Stimulated activated naive CD4-positive, alpha-beta T cell (primary cell): ENCODE measurements at places on chromosomes 7 and 10.

DNA sequence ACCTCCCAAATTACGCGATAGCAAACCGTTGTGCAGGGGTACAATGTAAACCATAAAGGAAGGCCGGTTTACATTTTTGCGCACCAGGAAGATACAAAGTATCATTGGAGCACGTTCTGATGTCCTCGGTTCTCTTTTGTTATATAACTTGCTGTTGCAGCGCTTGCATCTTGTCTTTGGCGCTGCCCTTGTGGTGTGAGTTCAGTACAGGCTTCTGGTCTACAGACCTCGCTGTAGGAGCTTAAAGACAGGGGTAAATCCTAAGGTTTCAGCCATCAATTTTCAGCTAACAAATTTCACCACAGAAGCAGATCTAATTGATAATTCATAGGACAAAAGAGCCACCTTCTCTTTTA is 1.5 kb upstream of the MKX start:
- DNase-seq, result no peak

DNA sequence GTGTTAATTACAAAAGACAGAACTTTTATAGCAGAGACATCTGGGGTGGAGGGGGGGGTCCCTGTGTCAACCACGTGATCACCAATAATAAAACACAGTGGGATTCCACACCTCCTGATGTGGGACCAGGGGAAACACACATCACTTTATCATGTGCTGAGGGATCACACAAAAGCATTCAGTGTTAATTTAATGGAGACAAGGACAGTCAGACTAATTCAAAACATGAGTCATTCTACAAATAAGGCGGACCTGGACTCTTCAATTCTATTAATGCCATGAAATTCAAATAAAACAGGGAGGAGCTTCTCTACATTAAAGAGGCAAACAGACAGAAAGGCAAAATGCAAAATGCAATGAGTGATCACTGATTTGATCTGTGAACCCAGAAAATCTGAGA is 67.3 kb upstream of the PFKP start:
- no peak for DNase-seq

- no peak for DNase-seq
These were observed 82.7 kb downstream of the REEP3 start for GRCh38 chr10:63603709-63604445.

DNA sequence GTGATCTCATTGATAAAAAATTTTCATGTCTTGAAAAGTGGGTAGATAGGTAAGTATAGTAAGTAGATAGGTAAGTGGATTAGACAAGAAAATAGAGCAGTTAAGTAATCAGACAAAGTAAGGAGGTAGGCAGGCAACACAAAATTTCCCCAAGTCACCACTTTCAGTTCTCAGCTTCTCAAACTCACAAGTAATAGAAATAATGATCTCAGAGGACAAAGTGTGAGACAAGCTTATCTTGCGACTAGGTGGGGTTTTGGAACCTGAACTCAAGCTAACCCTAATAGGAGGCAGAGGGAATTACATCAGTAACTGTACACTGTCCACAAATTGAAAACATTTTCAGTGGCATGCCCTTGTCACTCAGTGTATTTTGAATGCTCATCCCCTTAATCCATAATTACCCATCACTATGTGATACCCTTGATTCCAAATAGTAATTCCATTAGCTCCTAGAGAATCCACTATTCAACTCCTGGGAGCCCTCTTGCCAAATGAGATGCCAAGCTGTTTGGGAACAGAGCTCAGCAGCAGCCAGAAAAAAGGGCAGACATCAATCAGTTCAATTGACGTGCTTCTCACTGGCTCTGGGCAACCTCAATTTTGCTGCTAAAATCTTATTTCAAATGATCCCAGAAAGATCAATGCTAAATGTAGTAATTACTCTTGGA is 703.2 kb downstream of the XPNPEP1 start:
- no peak for DNase-seq

DNA sequence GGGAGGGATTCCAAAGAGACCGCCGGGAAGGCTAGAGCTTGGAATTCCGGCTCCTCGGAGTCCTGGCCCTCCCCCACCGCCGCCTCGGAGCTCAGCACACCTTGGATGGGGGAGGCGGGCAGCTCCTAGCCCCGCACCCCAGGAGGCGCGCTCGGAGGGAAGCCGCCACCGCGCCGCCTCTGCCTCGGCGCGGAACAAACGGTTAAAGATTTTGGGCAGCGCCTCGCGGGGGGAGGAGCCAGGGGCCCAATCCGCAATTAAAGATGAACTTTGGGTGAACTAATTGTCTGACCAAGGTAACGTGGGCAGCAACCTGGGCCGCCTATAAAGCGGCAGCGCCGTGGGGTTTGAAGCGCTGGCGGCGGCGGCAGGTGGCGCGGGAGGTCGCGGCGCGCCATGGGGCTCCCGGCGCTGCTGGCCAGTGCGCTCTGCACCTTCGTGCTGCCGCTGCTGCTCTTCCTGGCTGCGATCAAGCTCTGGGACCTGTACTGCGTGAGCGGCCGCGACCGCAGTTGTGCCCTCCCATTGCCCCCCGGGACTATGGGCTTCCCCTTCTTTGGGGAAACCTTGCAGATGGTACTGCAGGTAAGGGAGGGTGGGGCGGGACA is at the start of gene CYP26A1:
Gene CYP26A1, plus strand, starts transcription at position 355 of the 608 bp plus-strand sequence. Its CDS starts 42 bp downstream, at position 397.
- DNase-seq, result no peak

- no peak for DNase-seq
These were observed 46.1 kb downstream of the CABCOCO1 start for GRCh38 chr10:61708846-61709245.

DNA sequence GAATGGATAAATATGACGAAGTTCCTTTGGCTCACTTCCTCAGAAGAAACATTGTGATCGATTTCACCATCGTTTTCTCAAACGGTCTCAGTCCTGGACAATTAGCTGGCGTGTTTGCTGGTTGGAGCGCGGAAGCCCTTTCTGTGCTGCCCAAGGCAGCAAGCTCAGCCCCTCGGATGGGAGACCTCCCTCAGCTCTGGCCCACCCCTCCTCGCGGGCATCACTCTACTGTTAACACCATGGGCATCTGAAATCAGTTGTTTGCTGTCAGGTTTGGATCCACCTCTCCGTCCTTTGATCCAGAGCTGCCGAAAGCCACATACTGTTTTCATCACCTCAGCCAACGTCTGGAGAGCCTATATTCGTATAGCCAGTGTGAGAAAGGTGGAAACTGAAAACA is 68.2 kb downstream of the C10orf143 start:
- DNase-seq, result no peak

- DNase-seq, result no peak
These were observed 9.4 kb downstream of the PDSS1 start for GRCh38 chr10:26706936-26707335.

DNA sequence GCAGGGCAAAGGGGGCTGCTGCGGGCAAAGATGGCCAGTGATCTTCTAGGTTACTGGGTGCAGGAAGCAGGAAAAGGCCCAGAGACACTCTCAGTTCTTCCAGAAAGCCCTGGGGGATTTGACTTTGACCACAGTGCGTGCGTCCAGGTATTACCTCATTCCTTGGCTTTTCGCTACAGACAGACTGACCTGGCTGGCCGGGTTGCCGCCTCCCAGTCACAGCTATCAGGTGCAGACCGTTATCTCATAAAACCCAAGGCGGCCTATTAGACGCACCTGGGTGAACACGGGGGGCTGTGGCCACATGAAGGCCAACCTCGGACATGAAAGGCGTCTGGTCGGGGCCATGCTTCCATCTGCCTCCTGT is 80.3 kb downstream of the FOXL3 start:
- DNase-seq, result no peak

DNA sequence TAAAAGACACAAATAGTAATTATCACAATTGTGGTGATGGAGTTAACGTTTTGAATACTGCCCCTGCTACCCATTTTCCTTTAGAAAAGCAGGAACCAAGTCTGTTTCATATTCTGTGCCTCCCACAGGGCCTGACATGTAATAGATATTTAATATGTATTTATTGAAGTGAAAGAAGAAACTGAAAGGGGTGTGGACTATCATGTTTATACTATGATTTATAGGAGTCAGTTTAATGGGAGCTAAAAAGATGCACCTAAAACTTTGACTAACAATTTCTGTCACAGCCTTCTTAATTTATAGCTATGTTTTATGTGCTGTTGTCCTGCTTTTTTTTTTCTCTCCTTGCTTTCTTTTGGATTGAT is 24.1 kb upstream of the BHLHA15 start:
- DNase-seq, result no peak

DNA sequence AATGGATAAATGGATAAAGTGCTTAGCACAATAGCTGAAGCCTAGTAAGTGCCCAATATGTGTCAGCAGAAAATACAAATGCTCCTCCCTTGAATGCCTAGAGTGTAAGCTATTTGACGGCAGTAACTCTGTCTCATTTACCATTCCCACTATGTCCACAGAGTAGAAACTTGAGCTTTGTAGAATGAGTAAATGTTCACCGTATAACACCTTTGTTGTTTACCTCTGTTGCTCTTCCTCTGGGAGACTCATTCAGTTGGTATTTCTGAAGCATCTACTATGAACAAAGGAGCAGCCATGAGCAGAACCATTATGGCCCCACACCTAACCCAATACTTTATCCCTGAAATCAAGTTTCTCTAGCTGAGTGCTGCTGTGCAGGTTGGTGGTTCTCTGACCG is 8.4 kb upstream of the SLC16A12 start:
- DNase-seq, result no peak

DNA sequence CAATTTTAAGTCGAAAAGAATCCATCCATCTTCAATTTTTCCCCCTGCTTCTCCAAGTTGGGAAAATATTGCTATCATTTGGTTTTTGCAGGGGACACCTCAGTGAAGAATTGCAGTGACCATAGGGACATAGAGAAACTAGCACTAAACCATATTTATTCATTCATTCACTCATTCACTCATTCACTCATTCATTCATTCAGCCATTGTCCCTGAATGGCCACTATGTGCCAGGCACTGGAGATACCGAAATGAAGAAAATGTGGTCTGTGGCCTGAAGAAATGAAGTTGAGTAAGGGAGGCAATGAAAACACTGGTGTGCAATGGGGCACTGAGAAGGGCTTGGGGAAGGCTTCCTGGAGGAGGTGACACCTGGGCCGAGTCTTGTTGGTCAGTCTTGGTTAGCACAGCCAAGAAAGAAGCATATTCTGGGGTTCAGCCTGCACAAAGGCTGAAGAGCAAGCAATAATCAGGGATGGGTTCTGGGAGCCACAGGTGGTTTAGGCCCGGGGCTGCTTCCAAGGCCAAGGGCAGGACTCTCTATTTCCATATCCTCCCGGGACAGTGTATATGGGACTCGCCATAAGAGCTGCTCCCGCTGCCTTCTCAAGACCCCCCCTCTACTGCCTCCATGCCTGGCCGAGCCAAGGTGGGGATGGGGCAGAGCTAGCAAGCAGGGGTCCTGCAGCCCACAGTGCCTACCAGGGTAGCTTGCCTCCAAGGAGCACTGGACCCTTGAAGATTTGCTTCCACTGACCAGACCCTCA is 25.5 kb upstream of the C10orf105 start:
- DNase-seq, result no peak

DNA sequence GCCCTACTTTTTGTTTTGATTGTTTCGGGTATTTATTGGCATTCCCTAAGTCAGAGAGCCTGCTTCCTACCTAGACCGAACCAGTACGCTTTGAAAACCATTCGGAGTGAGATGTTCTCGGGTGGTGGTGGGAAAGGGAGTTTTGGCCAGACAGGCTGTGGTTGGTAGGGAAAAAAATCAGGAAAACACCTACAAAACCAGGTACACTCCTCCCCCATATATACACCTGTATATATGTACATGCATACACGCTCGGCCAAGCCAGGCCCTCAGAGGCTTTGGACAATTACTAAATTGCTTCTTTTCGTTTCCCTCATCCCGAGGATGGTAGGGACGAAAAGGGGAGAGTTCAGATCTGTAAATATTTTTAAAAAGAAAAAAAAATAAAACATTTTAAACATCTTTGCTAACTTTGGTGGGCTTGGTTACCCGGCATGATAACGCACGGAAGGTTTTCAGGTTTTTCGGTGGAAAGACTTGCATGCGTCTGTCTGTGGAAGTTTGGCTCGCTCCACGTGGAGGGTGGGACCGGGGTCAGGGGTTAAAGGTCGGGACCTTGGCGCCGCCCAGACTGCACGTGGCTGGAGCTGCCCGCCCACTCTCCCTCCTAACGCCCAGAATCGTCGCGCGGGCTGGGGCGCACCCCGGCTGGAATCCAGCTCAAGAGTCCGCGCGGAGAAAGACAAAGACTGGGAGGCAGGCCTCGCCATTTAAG is 2.5 kb downstream of the HMX2 start:
- DNase-seq, result no peak

DNA sequence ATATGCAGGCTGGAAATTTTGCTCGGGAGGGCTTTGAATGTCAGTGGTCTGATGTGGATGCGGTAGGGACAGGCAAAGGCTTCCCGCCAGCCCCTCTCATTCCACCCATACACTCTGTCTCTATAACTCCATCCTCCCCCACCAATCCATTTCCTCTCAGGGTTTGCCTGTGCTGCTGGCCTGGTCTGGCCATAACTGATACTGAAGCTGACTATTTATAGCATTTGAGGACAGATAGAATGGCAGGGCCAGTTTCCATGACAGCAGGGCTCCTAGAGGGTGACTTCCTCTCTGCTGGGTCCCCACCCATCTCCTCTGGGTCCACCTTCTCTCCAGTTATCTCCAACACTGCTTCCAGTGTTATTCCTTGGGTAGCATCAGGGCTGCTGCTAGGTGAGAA is 6.6 kb upstream of the PDLIM1 start:
- no peak for DNase-seq

- no peak for DNase-seq
These were observed 147.7 kb upstream of the NPVF start for GRCh38 chr7:25375805-25376600.

GRCh38 chr7:22255342-22255741 is 101.6 kb downstream of the RAPGEF5 start:
- no peak for DNase-seq

DNA sequence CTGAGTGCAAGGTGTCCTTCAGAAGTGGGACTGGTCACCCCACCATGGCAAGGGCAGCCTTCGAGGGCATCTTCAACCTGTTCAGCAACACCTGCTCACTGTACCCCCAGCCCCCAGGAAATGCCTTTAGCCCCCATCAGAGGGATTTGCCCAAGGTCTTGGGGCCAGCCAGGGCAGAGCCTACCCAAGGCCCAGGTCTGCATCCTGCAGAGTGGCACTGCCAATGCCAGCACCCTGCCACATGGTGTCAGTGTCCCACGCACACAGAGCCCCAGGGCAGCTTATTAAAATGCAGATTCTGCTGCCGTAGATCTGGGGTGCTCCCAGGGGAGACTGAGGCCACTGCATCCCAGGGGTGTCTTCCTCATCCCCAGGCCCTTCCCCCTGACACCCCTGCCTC is 106.2 kb upstream of the KCTD7 start:
- DNase-seq, result no peak

- DNase-seq, result no peak
These were observed 316.3 kb downstream of the PRPF18 start for GRCh38 chr10:13902868-13903587.

DNA sequence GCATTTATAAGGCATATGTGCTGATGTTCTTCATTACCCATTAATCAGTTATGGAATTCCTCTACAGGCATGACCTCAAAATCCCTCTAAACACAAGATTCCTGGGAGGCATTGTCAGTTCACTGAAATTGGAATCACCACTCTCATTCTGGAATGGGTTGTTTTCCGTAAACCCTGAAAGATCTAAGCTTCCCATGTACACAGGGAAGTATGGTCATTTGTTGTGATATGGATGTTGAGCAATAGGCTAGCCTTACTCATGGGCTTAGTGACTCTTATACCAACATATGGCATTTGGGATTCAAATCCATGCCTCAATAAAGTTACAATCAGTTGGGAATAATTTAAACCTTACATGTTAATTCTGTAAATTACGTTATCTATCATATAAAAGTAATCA is 258.0 kb downstream of the XPNPEP1 start:
- no peak for DNase-seq
